ENCODE measurements at places on chromosomes 11 and 22.
A peak's percentile ranks its signal among the peaks of the same experiment; 100 is the strongest.

- no peak for DNase-seq
Measured at GRCh38 chr11:102456381-102456780, 3.8 kb upstream of the TMEM123 start.

DNA sequence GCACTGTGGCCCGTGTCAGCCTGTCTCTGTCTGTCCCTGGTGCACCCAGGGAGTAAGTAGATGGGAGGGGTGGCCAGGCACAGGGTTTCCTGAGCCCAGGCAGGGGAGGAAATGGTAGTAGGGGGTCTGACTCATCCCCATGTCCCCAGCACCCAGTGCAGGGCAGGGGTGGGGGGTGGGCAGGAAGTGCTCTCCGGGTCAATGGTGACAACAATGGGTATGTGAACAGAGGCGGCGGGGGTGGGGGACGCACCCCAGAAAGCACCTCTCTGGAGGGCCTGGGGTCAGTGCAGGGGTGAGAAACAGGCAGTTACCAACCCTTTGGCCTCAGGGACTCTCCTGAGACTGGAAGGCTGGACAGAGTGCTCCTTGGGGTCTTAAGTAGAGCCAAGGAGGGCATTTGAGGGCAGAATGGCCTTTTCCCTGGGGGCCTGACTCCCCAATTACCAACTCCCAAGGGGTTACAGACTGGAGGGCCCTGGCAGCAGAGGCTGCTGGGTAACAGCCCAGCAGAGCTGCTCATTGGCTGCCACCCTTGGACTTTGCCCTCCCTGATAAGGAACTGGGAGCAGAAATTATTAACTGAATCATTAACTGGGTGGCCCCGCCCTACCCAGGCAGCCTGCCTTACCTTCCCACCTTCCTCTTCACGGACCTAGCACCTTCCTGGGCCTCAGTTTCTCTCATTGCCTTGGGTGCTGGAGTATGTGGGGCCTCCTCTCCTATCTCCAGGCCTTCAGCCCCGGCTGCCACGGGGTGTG, 4.2 kb downstream of the MYRF start:
- no peak for DNase-seq

DNA sequence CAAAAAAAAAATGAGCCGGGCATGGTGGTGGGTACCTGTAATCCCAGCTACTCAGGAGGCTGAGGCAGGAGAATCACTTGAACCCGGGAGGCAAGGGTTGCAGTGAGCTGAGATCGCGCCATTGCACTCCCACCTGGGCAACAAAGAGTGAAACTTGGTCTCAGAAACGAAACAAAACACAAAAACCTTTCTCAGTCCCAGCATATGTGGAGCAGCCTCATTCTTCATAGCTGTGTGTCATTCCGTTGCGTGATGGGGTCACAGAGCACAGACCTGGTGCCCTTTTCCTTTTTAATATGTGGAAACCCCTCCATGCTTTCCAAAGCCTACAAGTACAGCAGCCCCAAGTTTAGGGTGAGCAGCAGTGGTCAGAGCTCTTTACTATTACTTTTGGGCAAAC, 13.7 kb downstream of the PEX26 start:
- no peak for DNase-seq

DNA sequence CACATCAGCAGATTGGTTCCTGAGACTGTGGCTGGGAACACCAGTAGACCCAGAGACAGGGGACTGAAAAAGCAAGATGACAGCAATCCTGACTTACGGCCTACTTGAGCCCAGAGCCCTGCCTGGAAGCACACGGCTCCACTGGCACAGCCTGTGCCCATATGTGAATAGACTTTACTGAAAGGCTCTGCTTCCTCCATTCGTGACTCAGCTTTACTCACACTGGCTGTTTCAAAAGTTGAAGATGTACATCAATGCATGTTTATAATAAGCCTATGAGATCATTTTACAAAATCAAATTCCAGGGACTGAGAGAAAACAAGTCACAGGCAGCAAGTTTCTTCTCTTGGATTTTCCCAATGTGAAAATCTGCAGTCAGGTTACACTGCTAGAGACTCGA, 134.6 kb upstream of the TEAD1 start:
- no peak for DNase-seq

- no peak for DNase-seq
Measured at GRCh38 chr11:134097166-134097565, 28.3 kb downstream of the JAM3 start.

- DNase-seq: no peak
Measured at GRCh38 chr11:109306322-109306721, 115.7 kb upstream of the C11orf87 start.

- DNase-seq: peak; percentile 47
Measured at GRCh38 chr22:43001271-43002201, 13.4 kb downstream of the PACSIN2 start.

DNA sequence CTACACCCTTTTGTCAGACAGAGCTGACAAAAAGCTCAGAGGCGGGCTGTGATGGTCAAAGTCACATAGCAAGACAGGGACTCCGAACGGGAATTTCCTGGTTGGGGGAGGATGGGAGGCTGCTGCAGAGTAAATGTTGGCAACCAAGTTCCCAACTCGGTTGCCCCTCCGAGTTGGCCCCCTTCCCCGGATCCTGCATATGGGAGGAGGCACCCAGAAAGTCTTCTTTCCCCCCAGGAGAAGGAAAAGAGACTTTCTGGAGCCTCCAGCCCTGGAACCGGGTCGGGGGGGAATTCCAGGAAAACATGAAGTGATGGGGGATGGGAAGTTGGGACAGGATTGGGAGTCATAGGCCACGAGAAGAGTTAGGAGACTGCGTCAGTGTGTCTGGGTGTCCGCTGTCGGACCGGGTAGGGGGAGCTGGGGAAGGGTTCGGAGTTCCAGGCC, 614 bp downstream of the SELENOM start:
- no peak for DNase-seq

GRCh38 chr22:46042786-46043185, 65.8 kb upstream of the WNT7B start:
- no peak for DNase-seq

- DNase-seq: no peak
Measured at GRCh38 chr11:43377389-43377788, 18.7 kb downstream of the TTC17 start.

GRCh38 chr11:85922367-85922766, 67.2 kb downstream of the CCDC83 start:
- DNase-seq: no peak

GRCh38 chr11:2380807-2381350, 3.8 kb downstream of the CD81 start:
- DNase-seq: peak; percentile 64

GRCh38 chr11:68282141-68282860, 10.5 kb upstream of the C11orf24 start:
- no peak for DNase-seq

DNA sequence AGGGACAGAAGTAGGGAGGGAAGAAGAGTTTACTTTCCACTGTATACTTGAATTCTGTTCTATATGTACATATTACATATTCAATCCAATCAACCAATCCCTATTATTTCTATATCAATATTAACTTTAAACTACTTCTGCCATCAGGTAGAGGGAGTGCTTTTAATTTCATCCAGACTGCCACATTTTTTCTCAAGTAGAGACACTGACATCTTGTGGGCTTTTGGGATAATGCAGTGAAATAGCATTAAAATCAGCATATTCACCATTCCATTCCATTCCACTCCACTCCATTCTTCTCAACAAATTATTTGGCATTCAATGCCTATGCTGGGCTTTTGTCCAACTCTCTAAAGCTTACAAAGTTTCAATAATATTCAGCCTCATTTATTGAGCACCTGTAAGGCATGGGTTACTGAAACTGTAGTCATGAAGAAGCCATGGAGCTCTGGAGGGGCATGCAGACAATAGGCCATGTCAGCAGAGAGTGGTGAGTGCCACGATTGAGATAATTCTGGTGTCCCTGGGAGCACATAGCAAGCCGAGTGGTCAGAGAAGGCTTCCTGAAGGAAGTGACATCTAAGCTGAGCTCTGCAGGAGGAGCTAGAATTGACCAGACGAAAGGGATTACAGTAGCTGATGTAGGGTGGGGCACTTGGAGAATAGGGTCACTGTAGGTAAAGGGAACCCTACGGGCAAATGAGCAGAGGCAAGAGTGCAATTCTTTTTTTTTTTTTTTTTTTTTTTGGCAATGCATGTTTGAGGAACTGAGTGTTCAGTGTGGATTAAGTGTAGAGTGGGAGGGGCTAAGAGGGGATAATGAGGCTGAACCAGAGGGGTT, 12.8 kb upstream of the CLPB start:
- DNase-seq: no peak

DNA sequence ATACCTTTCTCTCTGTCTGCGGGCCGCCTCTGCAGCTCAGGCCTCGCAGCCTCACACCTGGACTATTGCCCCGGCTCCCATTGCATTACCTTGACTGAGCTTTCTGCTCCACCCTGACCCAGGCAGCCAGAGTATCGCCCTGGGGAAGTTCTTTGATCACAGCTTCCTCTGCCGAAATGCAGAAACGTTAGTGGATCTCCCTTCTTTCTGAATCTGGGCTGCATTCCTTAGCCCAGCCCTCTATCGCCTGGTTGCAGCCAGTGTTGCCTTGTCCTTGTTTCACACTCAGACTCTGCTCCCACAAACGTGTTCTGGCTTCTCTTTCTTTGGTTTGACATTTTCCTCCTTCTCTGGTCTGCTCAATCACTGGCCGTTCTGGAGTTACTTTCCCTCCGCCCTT, 195.7 kb downstream of the ADAMTS15 start:
- DNase-seq: no peak

DNA sequence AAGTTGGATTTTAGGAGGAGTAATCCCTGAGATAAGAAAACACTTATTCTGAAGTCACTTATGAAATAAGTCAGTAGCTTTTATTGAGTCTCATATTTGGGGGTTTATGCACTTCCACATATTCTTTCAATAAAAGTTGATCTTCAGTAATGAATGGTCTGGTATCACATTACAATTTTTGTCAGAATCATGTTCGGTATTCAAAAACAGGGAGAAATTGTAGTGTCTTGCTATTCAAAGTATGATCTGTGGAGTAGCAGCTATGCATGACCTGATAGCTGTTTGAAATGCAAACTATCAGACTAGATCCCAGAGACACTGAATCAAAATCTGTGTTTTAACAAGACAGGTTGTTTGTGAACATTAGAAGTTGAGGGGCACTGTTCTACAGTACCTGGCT, 857.6 kb downstream of the METTL15 start:
- no peak for DNase-seq

GRCh38 chr11:105219269-105219668, 79.7 kb upstream of the CARD18 start:
- DNase-seq: no peak

- no peak for DNase-seq
Measured at GRCh38 chr11:12013781-12014180, 5.4 kb upstream of the DKK3 start.

- no peak for DNase-seq
Measured at GRCh38 chr22:46613606-46614021, 6.6 kb upstream of the GRAMD4 start.

DNA sequence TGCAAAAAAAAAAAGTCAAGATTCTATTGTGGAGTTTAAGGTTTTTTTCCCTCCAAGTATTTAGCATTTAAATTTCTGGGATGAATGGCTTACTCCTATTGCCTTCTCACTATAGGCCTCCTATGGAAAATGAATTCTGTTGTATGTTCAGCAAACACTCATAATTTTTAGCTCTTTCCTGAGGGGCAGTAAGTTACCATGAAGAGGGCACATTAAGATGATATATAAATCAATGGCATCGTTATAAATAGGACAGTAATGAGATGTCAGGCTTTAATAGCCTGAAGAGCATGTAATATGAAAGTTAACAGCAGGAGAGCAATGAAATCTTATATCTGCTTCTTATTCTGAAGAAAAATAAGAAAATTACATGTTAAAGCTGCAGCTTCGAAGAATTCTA, 32.9 kb downstream of the C11orf87 start:
- no peak for DNase-seq

GRCh38 chr22:32409977-32410376, 2.1 kb downstream of the RTCB start:
- no peak for DNase-seq

GRCh38 chr11:22431106-22431505, 92.9 kb downstream of the SLC17A6 start:
- DNase-seq: no peak

DNA sequence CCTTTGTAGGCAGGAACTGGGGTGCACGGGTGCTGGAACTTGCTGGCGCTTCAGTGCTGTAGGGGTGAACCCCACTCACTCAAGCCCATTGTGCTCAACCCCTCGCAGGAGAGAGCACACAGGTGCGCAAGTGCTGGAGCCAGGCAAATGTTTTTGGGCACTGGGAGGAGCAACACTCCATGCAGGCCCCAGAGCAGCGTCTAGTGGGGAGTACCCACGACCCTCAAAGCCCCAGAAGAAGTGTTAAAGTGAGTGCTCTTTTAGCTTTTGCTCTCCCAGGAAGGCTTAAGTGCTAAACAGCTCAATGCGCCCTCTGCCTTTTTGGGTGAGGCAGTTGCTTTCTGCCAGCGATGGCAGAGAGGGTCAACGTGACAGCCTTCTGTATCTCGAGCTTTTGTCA, 282.2 kb upstream of the ARHGAP42 start:
- DNase-seq: no peak

DNA sequence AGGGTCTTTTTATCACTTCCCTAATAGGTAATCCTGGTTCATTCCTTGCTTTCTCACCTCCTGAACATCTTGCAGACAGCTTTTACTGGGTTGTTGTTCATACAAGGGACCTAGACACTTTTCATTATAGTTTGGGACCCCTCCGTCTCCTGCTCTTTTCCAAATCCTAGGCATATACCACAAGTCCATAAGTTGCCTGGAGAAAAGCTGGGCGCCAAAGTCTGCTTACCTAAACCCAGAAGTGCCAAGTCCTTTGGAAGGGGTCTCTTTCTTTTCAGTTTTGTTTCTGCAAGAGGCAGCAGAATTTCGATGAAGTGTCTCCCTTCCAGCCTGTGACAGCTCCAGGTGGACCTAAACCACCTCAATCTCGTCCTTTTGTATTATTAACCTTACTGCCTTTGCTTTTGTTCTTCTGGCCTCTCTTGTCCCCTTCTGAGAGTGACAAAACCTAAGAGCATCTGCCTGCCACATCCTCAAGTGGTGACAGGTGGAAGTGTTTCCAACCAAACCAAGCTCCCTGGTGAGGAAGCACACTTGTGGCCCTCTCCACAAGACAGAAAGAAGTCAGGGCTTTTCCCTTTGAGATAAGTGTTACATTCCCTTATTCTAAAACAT, 19.5 kb upstream of the P2RY6 start:
- no peak for DNase-seq

GRCh38 chr11:61777234-61778090, 14.9 kb downstream of the TMEM258 start:
- peak; percentile 84 for DNase-seq
